Diencephalon (tissue), 1 donor: ENCODE measurements at places on chromosomes 16 and 17. TPM values are rescaled to one million over a fixed set of nuclear protein-coding genes. Genes with fewer than 3 reads are reported as not detected.

DNAH9 gene
- 12.9 TPM for total RNA-seq

NOL3 gene
- 9.2 TPM for total RNA-seq

SCARF1 gene
- total RNA-seq = 4.6 TPM

ALOX15B gene
- not detected for total RNA-seq

SGSH gene
- total RNA-seq = 9.5 TPM

KRTAP4-8 gene
- not detected for total RNA-seq

CRHR1 gene
- 6.2 TPM for total RNA-seq

TMEM204 gene
- 3.2 TPM for total RNA-seq

EPX gene
- total RNA-seq = not detected

TNRC6C gene
- total RNA-seq = 39.2 TPM

CDH15 gene
- total RNA-seq = 0.23 TPM

RAMP2 gene
- 16.6 TPM for total RNA-seq

CCDC78 gene
- total RNA-seq = 8.8 TPM

SPNS2 gene
- total RNA-seq = 16.6 TPM

TMEM88 gene
- 2.3 TPM for total RNA-seq

CRK gene
- 128 TPM for total RNA-seq

SPN gene
- total RNA-seq = 0.23 TPM

KRTAP4-12 gene
- total RNA-seq = not detected

KRTAP1-1 gene
- total RNA-seq = not detected

TMEM100 gene
- 7.6 TPM for total RNA-seq

DPEP3 gene
- 0.23 TPM for total RNA-seq

KIF19 gene
- 2.3 TPM for total RNA-seq

CXCL16 gene
- 1.8 TPM for total RNA-seq

FN3KRP gene
- 20.3 TPM for total RNA-seq

CACNG1 gene
- total RNA-seq = 0.23 TPM

KRT28 gene
- total RNA-seq = not detected

LGALS9C gene
- not detected for total RNA-seq

PIPOX gene
- 10.1 TPM for total RNA-seq

MON1B gene
- 12.5 TPM for total RNA-seq
